Stimulated activated CD4-positive, alpha-beta T cell treated with anti-CD3 and anti-CD28 coated beads, TNF-alpha, amount 100 ng/mL, for 24 hours (primary cell): ENCODE measurements at places on chromosomes 1 and 21.

- DNase-seq = no peak
Observed at GRCh38 chr21:39461419-39461818, 9.6 kb downstream of the SH3BGR start.

DNA sequence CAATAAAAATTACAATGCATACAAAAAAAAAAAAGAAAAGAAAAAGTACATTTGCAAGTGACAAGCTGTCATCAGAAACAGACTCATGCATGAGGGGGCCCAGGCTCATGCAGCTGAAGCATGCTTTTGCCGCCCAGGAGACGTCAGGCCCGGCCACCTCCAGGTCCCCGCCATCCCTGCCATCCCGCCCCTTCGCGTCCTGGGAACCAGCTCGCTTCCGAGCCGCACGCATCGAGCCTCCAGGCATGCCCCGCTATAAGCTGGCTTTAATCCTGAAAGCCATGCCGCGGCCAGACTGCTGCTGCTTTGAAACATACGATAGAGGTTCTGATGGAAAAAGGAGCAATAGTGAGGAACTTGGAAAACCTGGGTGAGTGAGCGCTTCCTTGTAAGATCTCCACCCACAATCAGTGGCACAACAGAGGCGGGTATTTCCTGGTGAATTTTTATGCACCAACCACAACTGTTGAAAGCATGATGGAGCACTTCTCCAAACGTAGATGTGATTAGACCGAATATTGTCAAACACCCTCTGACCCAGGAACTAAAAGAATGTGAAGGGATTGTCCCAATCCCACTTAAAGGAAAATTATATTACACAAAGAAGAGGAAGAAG, 113.7 kb downstream of the FAF1 start:
- no peak for DNase-seq

GRCh38 chr1:158819461-158820443, 11.4 kb upstream of the MNDA start:
- no peak for DNase-seq

DNA sequence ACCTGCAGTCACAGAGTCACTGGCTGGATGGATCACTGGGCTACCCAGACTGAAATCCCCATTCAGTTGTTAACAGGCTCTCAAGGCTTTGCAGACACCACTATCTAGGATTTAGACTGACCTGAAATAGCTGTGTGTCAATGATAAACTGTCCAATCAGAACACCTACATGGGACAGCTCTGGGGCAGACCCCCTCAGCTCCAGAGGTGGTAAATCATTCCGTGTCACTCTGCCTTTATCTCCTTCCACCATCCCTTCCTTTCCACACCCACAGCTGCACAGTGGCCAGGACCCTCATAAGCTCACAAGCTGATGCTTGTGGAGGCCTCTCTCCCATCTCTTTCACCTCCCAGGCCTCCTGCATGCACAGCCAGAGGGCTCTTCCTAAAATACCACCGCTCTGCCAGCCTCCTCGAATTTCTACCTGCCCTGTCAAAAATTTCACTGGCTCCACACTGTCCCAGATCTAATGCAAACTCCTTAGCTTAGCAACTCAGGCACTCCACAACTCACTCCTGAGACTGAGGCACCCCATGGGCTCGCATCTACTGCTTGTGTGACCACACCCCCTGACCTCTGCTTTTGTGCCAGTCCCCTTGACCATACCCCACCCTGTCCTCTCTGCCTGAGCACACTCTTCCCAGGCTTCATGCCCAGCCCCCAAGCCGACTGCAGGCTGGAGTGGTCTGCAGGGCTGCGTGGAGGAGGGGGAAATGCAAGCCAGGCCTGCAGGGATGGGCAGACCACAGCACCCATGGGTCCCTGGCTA, 5.8 kb downstream of the CAPZB start:
- DNase-seq = no peak

GRCh38 chr1:30878016-30878415, 30.5 kb downstream of the SDC3 start:
- no peak for DNase-seq

- peak; percentile 46 for DNase-seq
Observed at GRCh38 chr1:111334169-111334568, 43.5 kb downstream of the CHIA start.

GRCh38 chr1:6241887-6242740, 1.9 kb upstream of the HES3 start:
- no peak for DNase-seq

DNA sequence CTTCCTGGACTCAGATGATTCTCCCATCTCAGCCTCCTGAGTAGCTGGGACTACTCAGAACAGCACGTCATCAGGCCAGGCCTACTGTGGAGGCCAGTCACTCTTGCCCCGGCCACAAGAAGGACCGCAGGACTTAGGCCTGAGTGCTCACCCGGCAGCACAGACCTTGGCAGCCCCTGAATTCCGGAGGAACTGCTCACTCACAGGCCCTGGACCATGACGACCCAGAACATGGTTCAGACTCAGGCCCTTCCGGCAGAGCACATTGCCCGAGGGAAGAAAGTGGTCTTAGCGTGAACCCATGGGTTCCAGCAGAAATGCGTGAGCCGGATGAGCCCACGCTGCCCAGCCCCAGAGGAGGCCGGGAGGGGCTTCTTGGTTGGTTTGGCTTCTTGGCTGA, 177.3 kb upstream of the TMEM51 start:
- no peak for DNase-seq

DNA sequence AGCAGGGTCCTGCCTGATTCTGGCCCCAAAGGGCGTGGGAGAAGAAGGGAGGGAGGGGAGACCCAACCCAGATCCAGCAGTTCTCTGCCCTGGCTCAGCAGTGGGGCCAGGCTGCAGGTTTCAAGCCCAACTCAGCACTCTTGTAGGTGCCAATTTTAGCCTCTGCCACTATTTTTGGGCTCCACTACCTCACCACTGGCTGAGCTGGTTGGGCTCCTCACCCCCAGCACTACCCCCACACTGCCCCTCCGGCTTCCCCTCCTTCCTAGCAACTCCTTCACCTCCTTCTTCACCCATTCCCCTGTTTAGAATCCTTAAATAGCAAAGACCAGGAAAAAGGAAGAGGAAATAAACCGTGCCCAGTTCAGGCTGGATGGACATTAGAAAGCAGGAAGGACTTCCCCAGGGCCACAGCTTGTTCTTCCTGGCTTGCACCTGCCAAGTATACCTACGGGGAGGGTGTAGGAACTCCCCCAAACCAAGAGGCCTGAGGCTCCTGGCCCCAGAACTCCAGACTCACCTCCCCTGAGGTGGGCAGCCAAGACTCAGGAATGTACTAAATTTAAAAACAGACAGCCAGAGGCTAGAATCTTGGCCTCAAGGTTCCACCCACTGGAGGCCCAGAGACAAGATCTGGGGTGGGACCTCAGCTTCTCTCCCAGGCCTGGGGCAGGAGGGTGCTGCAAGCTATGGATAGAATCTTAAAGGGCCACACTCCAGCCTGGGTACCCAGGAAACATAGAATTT, 1.4 kb upstream of the ARHGEF2 start:
- no peak for DNase-seq

GRCh38 chr1:86502721-86503405, 34.1 kb downstream of the CLCA1 start:
- no peak for DNase-seq

- DNase-seq = no peak
Observed at GRCh38 chr1:78141531-78142231, 95.9 kb downstream of the GIPC2 start.

DNA sequence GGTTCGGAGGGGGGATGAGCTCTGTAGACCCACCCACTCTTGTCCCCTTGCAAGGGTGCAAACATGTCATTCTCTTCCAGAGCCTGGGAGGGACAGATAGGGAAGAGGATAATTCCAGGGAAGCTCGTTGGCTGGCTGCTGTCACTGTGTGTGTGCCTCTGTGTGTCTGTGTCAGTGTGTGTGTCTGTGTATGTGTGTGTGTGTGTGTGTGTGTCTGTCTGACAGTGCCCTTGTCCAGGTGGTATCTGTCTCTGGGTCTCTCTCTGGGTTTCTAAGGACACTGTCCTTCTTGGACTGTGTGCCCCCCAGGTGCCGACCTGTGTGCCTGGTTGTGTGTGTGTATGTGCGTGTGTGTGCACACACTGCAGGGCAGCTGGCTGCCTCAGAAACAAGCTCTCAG, 90.5 kb downstream of the ACTL8 start:
- DNase-seq = no peak

GRCh38 chr21:35982717-35983116, 77.6 kb downstream of the SETD4 start:
- DNase-seq = no peak

- DNase-seq = no peak
Observed at GRCh38 chr1:242128951-242129502, 130.1 kb upstream of the MAP1LC3C start.

GRCh38 chr1:163195728-163196448, 6.8 kb downstream of the RGS5 start:
- DNase-seq = no peak

GRCh38 chr1:213689260-213689659, 298.5 kb upstream of the PROX1 start:
- DNase-seq = no peak

- DNase-seq = no peak
Observed at GRCh38 chr1:210499956-210500355, 171.3 kb downstream of the HHAT start.

- DNase-seq = no peak
Observed at GRCh38 chr1:189681252-189681919, 796.3 kb downstream of the BRINP3 start.

DNA sequence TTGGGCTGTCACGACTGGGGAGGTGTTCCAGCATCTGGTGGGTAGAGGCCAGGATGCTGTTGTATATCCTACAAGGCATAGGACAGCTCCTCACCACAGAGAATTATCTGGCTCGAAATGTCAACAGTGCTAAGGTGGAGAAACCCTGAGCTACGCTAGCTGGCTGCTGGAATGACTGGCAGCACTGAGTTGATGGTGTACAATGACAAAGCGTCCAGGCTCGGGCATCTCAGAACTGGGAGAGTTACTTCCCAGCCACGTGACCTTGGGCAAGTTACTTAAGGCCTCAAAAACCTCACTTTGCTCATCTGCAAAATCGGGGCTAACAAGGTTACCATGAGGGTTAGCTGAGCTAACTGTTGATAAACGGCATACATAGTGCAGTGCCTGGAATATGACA, 35.4 kb downstream of the GPR161 start:
- no peak for DNase-seq

DNA sequence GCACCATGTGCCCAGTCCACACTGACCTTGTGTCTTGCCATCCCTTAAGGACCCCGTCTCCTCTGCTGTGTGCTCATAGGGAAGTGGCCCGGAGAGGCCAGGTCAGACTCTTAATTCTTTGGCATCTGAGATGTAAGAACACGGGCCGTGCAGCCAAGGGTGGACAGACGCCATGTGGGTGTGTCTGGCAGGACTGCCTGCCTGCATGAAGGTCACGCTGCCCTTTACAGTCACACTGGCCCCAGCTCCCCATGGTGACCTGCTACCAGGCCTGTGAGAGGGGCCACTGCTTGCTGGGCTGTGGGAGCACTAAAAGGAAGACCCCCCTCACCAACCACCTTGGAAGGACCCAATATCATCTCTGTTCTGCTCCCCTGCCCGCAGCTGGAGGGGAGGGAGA, 17.7 kb downstream of the DHRS3 start:
- no peak for DNase-seq

DNA sequence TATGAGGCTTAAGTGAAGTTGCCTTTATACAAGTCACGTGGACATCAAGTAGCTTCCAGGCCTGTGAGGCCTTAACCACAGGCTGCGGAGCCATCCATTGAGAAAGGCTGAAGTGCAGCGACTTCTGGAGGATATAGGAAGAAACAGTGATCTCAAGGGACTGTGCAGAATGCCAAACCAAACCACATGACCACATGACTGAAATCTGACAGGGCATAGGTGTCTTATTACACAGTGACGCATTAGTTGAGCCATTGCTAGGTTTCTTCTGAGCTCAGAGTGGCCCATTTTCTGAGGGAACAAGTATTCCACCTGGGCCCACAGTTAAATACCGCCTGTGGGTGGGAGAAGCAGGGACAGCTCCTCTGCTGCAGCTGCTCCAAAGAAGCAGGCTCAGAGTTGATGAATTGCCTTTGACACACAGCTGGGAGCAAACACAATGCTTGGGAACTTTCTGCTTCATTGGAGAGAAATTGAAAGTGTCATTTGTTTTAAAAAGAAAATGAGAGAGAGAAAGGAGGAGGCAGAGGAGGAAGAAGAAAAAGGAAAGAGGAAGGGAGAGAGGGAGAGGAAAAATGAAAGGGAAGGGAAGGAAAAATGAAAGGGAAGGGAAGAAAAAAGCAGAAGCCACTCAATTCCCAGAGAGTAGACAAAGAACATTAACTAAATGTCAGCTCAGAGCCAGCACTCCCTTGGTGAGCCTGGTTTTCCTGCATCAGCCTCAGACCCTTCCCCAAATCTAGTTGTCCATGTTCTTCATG, 94.4 kb downstream of the COLGALT2 start:
- no peak for DNase-seq

- DNase-seq = no peak
Observed at GRCh38 chr1:24454673-24455072, 39.1 kb downstream of the NIPAL3 start.

- DNase-seq = no peak
Observed at GRCh38 chr1:36420409-36420808, 22.7 kb upstream of the LSM10 start.
